ENCODE measurements at places on chromosomes 4 and X.

GRCh38 chr4:138616775-138617174, 374.6 kb upstream of the SLC7A11 start:
- no peak for DNase-seq

DNA sequence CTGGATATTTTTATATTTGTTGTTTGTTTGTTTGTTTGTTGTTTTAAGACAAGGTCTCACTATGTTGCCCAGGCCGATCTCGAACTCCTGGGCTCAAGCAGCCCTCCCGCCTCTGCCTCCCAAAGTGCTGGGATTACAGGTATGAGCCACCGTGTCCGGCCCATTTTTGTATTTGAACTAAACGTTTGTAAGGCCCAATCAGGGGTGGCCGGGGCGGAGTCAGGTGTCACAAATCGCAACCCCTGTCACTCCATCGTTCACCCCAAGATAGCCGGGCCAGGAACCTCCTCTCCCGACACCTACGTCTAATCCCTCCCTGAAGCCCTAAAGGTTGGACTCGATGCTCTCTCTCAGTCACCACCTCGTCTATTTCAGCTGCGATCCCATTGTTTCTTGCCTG, 722 bp upstream of the EFHC2 start:
- no peak for DNase-seq

DNA sequence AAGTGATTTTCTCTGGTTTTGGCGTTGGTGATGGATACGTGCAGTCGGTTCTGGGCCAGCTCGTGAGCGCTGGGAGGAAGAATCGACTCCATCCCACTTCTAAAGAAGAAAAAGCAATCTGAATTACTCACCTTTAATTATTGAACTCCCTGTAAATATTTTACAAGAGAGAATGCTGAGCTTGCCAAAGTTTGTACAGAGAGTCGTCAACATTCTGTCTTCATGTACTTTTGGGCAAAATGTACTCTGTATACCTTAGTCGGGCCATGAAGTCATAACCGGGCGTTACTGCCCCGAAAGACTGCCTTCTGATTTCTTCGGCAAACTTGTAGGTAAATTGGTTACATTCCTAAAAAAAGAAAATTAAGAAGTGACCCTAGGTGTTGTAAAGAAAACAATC, 5.5 kb downstream of the PNPLA4 start:
- DNase-seq: no peak

- no peak for DNase-seq
Observed at GRCh38 chr4:40933272-40934053, 183.7 kb downstream of the NSUN7 start.

DNA sequence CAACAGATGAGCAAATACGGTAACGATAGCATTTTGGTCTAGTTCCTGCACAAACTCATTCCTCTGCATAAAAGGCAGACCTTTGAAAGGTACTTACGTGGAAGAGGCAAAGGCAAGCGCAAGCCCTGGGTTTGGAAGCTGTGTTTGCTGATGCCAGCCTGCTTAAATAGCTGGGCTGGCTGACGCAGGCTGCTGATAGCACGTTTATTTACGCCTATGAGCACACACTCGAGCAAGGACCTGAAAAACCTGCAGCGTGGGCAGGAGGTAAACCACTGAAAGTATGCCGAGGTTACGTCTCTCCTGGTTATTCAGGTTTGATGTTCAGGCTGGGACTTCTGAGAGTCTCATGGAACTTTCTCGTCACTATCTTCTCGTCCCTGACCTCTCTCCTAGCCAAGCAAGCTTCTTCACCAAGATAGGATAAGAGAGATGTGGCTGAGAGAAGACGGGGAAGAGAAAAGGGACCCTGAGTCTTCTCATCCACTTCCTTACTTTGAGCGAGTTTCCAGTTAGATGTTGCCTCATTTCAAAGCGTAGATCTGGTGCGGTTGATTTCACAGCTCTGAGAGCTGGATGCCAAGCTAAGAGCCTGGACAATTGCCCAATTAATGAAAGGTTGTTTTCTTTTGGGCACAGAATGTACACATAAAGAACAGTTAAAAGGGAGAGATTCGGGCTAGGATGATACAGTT, at the start of gene HOPX:
TSS of gene HOPX (minus strand) at position 139 of the 695 bp plus-strand sequence. CDS start 23,480 bp downstream, outside the sequence.
- no peak for DNase-seq

- DNase-seq: no peak
Observed at GRCh38 chr4:89469516-89469915, 161.9 kb upstream of the GPRIN3 start.

GRCh38 chrX:39063702-39064101, 262.4 kb downstream of the MID1IP1 start:
- DNase-seq: no peak

DNA sequence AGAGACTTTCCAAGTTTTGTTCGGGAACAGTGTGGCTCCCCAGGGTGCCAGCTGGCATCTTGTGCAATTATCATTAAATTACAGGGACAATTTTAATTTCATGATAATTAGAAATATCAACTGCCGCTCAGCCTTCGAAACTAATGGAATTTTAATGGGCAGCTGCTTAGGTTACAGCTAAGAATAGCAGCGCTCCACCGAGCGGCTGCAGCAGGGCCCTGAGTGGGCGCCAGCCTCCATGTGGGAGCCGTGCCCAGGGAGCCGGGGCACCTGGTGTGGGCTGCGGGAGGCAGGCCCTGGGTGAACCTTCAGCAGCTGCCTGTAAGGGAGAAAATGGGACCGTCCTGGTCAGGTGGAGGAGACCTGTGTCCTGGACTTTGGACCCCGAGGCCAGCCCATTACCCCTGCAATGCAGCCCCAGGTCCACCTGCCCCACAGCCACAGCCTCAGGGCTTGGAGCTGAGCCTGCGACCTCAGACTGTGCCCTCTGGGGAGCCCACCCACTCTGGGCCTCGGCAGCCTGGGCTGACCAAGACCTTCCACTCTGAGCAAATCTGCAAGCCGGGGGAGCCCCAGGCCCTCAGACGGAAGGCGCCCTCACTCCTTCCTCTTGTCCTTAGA, 21.1 kb downstream of the MSANTD1 start:
- DNase-seq: no peak

DNA sequence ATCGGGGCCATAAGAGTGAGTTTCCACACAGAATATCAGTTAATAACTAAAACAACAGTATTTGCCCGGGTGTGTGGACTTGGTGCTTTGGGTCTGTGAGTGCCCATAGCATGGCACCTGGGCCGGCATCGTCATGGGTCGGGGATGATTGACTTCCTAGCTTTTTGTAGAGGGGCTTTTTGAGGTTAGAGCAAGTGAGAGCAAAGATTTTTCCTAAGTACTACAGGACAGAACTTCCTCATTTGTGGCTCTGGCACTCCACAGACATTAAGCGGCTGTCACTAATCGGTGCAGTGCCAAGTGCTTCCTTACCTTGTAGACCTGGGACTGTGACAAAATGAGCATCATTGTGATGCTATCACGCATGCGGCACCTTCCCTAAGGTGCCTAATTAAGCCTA, 81.0 kb downstream of the SHROOM2 start:
- DNase-seq: no peak

- no peak for DNase-seq
Observed at GRCh38 chr4:57494821-57495220, 384.6 kb upstream of the IGFBP7 start.

DNA sequence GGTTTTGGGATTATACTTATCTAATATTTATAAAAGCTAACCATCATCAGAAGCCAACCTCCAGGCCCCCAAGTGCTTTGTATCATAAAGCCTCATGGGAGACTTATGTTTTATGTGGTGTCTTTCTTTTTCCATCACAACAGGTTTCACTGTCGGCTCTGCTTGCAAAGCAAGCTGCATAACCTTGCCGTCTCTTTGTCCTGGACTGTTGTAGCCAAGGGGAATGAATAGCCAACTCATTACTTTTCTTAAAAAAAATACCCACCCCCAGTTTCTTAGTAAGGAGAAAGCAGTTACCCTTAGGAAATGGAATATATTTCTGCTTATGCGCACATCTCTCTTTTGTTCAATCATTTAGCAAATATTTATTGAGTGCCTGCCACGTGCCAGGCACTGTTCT, 40.7 kb downstream of the FAM184B start:
- DNase-seq: no peak

GRCh38 chr4:9898596-9899305, 117.3 kb downstream of the DRD5 start:
- DNase-seq: no peak

DNA sequence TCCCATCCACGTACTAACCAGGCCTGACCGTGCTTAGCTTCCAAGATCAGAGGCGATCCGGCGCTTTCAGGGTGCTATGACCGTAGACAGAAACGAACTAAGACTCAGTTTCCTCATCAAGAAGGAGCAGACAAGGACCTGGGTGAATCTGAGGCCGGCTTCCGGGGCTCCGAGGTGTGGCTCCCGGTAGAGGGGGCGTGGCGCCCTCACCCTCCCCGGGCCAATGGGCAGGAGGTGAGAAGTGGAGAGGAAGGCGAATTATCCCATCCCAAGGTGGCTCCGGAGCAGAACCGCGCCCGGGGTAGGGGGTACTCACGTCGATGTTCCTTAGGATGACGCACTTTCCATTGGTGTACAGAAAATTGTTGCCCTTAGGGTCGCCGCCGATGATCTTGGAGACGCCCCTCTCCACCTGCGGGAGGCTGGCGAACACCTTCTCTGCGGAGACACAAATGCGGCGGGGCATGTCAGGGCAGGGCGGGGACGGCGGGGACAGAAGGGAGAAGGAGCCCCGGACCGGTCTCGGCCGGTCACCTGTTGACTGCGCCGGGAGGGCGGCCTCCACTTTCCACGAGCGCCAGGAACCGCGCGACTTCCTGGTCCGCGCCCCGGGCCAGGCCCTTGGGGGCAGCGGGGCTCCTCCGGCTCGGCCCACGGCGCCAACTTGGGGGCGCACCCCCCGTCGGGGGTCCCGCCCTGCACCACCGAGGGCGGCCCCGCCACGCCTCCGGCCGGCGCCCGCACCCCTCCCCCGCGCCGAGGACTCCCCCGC, 616 bp downstream of the WDR1 start:
- DNase-seq: no peak

DNA sequence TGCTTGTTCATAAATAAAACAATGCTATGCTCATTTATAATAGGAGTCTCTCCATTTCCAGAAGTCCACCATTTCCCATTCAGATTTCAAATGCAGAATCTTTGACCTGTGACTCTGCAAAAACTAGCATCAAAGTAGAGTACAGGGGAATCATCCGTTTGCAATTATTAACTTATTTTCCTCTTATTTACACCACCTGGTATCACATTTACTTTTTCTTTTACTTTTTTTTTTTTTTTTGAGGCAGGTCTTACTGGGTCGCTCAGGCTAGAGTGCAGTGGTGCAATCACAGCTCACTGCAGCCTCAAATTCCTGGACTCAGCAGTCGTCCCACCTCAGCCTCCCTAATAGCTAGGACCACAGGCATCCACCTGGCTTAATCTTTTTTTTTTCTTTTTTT, 37.6 kb downstream of the RBM47 start:
- no peak for DNase-seq

DNA sequence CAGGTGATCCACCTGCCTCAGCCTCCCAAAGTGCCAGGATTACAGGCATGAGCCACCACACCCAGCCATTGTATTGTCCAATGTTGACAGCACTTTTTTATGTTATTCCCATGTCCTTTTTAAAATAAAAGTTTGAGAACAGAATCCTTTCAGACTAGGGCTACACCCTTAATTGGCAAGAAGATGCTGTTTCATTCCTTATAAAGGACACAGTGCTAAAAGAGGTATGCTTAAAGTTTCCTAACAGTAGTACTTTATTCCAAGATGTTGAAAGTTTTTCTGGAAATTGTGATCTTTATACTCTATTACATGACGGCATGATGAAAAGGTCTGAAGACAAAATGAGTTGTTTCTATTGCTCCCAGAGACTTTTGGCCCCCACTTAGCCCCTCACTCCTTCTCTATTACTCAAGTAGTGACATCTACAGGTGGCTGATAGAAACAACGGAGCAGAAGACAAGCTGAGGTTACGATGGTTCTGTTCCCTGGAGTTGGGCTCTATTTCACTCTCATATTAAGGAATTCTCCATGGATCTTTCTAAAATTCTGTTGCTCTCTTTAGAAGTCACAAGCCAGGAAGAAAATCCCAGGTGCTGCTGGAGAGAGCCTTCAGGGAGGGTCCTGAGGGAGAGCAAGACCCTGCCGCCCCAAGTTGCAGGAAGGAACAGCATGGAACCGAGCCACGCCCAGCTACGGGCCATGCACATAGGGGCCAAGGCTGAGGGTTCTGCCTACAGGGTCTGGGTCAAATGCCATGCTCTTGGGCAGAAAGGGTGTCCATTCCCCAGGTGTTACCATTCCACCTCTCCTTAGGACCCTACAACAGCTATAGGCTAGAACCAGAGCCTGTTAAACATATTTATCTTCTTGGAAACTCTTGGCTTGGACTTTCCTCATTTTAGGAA, 22.8 kb downstream of the RPL9 start:
- DNase-seq: no peak

DNA sequence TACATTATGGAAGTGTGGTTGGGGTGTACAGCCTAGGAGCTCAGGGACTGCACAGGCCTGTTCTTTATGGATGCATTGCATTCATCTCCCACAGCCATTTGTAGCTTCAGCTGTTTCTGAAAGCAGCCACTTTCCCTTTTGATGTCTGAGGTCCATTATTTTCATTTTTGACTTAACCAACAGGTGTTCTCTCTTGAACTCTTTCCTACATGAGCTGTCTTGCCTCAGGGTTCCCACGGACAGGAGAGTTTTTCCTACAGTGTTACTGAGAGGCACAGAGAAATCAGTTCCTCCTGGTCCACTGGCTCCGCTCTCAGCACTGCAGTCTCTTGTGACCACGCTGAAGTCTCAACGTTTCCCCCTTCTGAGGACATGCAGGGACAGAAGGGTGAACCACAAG, 87.2 kb downstream of the RASL11B start:
- no peak for DNase-seq

DNA sequence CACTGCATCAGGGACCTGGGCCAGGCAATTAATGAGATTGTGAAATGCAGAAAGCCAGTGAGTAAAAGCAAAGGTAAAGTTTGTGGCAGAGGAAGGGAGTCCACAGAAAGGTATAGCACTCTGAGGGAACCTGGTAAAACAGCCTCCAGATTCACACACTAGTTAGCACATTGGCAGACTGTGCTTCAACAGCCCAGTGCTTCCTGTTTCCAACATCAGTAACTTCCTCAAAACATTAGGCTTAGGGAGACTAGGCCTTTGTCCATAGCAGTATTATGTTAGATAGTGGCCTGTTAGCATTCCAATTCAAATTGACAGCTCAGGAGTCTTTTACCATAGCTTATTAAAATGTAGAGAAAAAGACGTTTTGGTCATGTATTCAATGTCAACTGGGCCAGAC, 582.6 kb upstream of the ACTRT1 start:
- no peak for DNase-seq

DNA sequence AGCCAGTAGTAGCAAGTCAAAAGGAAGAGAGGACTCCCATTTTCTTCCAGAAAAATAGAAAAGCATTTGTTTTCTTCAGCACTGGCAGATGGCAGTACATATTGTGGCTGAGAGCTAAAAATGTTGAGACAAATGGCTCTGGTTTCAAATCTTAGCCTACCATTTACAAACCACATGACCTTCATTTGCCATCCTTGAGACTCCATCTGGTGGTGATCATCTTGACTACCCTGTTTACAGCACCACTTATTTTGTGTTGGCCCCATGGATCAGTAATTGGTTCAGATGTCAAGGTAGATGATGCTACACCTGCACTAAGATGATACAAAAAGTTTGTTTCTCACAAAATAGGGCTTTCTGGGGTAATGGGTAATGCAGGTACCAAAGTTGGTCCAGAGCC, 951.8 kb upstream of the IGFBP7 start:
- DNase-seq: no peak

GRCh38 chr4:66567551-66567950, 897.3 kb upstream of the EPHA5 start:
- no peak for DNase-seq

- no peak for DNase-seq
Observed at GRCh38 chr4:2047031-2047660, 12.0 kb upstream of the NAT8L start.

GRCh38 chrX:39519030-39519488, 578.7 kb downstream of the BCOR start:
- no peak for DNase-seq

Measured in cortex of kidney (tissue), 1 donor.